ENCODE measurements at places on chromosomes 12 and 14.

- DNase-seq = no peak
- H3K27ac ChIP-seq = no peak overlapping the region
- no peak overlapping the region for H3K4me3 ChIP-seq
- no peaks in the 10 kb centered on the region for H3K36me3 ChIP-seq
- H3K4me1 ChIP-seq = no peaks in the 10 kb centered on the region
Measured at GRCh38 chr12:52415870-52416750, 10.0 kb upstream of the KRT82 start.

DNA sequence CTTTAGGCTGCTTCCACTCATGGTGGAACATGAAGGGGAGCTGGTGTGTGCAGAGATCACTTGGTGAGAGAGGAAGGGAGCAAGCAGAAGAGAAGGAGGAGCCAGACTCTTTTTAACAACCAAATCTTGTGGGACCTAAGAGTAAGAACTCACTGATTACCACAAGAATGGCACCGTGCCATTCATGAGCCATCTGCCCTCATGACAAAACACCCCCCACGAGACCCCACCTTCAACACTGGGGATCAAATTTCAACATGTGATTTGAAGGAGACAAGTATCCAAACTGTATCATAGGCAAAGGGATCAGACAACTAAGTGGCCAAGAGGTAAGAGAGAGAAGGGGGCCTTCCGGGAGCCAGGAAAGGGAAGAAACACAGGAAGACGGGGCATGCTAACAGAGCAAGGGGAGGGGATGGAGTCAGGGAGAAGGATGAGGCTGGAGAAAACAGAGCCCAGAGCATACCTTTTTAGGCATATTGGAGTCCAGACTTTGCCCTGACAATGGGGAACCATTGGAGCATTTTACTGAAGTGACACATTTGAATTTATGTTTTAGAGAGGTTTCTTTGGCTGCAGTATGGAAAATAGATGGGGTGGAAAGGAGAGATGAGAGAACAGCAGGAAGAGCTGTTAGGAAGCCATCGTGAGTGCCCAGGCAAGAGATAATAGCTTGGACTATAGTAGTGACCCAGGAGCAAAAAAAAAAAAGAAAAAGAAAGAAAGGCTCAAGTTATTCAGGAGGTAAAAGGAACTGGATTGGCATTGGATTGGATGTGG is 204.4 kb upstream of the NUDT4 start:
- H3K4me1 ChIP-seq = no peaks in the 10 kb centered on the region
- no peaks in the 10 kb centered on the region for H3K27me3 ChIP-seq
- no peak overlapping the region for H3K27ac ChIP-seq
- no peak for DNase-seq
- H3K36me3 ChIP-seq = no peaks in the 10 kb centered on the region
- no peak overlapping the region for H3K4me3 ChIP-seq

DNA sequence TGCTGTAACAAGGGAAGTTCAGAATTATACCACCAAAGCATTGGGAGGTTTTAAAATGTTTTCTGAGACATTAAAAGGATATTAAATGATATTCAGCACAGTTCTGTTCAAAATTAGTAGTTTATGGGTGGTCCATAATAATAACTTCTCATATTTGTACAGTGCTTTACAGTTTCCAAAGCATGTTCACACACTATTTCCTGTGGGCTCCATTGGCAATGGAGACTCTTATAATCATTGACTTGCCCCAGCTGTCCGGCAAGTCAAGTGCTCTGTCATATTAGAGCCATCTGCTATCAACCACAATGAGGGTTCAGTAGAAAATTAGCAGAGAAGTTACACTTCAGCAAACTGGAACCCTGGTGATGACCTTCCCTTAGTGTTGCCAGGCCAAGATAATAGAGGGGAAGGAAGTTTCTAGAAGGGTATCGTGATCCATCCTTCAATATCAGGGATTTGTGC is 526.6 kb upstream of the CCDC196 start:
- DNase-seq = no peak
- H3K27ac ChIP-seq = no peak overlapping the region
- H3K4me1 ChIP-seq = peaks cover 25% of the 10 kb centered on the region
- H3K4me3 ChIP-seq = no peak overlapping the region
- peaks cover 1% of the 10 kb centered on the region for H3K36me3 ChIP-seq

DNA sequence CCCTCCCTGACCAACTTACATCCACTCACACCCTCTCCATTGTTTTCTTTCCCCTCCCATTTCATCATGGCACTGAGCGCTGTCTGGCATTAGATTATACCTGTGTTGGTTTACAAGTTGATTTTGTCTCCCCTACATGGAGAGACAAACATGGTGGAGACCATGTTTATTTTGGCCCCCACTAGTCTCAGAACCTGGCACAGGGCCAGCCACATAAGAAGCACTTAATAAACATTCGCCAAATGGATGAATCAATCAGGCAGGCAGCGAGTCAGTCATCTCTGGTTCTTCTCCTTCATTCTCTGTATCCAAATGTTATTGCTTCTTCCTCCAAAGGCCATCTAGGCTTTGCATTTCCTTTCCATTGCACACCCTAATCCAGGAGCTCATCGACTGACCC is 177.4 kb downstream of the DPF3 start:
- H3K4me1 ChIP-seq = peaks cover 31% of the 10 kb centered on the region
- no peak for DNase-seq
- H3K27ac ChIP-seq = no peak overlapping the region
- no peak overlapping the region for H3K4me3 ChIP-seq

DNA sequence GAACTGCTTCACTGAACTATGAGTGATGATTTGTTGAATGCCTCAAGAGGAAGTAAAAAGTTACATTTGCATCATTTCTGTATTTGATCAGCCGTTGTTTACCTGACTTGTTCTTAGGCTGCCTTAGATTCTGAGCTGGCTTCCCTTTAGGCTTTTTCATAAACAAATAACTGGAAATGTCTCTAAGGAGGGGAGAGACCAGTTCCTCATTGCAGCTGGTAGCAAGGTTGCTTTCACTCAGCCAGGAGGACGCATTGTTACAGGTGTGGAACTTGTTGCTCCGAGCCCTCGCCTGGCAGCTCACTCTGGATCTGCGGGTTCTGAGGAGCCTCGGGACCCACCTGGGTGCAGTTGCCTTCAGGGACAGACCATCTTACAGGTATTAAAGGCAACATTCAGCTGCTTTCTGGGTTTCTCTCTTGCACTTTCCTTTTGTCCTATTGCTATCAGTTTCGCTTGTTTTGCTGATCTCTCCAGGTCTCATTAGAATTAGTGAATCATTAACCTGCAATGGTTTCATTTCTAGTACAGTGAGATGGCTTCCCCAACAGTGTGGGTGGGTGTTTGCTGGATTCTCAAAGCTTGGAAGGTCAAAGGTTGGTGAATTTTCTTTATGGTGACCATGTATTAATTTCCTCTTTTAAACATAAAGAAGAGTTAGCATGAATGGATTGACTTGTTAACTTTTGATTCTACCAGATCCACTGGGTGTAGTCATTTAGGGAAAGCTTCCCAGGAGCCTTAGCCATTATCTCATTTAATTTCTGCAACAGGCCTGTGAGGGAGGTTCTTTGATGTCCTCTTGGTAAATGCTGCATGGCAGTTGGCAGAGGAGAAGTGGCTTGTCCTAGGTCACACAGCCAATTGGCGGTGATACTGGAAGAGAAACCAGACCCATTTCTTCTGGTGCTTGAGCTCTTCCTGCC is at the start of gene PLEKHG7:
PLEKHG7 (plus strand) TSS at position 236 of the 926 bp plus-strand sequence. CDS start 3,643 bp downstream, outside the sequence.
- DNase-seq = no peak
- no peaks in the 10 kb centered on the region for H3K36me3 ChIP-seq
- no peaks in the 10 kb centered on the region for H3K27me3 ChIP-seq
- H3K27ac ChIP-seq = no peak within 1 kb of the TSS
- no peak within 1 kb of the TSS for H3K4me3 ChIP-seq

- H3K4me1 ChIP-seq = peaks cover 6% of the 10 kb centered on the region
- H3K27ac ChIP-seq = no peak overlapping the region
- H3K36me3 ChIP-seq = no peaks in the 10 kb centered on the region
- no peak for DNase-seq
Measured at GRCh38 chr14:65137648-65138307, 35.5 kb upstream of the MAX start.

- H3K4me1 ChIP-seq = no peaks in the 10 kb centered on the region
- no peaks in the 10 kb centered on the region for H3K36me3 ChIP-seq
Measured at GRCh38 chr12:106205208-106206069, 42.4 kb downstream of the CKAP4 start.

- no peak overlapping the region for H3K27ac ChIP-seq
- peaks cover 13% of the 10 kb centered on the region for H3K27me3 ChIP-seq
- H3K4me1 ChIP-seq = peaks cover 6% of the 10 kb centered on the region
- H3K36me3 ChIP-seq = no peaks in the 10 kb centered on the region
- no peak overlapping the region for H3K4me3 ChIP-seq
Measured at GRCh38 chr12:94133964-94134795, 14.2 kb upstream of the PLXNC1 start.

DNA sequence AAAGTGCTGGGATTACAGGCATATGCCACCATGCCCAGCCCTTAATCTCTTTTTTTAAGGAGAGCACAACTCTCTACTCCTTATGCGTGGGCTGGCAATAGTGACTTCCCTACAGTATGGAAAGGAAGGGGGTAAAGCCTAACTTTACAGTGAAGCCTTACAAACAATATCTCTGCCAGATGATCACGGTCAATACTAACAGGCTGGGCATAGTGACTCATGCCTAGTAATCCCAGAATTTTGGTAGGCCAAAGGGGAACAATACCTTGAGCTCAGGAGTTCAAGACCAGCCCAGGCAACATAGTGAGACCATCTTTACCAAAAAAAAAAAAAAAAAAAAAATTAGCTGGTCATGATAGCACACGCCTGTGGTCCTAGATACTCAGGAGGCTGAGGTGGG is 5.6 kb downstream of the PYM1 start:
- H3K4me3 ChIP-seq = no peak overlapping the region
- H3K36me3 ChIP-seq = peaks cover 58% of the 10 kb centered on the region
- H3K27me3 ChIP-seq = no peaks in the 10 kb centered on the region
- DNase-seq = no peak
- H3K4me1 ChIP-seq = peaks cover 40% of the 10 kb centered on the region

DNA sequence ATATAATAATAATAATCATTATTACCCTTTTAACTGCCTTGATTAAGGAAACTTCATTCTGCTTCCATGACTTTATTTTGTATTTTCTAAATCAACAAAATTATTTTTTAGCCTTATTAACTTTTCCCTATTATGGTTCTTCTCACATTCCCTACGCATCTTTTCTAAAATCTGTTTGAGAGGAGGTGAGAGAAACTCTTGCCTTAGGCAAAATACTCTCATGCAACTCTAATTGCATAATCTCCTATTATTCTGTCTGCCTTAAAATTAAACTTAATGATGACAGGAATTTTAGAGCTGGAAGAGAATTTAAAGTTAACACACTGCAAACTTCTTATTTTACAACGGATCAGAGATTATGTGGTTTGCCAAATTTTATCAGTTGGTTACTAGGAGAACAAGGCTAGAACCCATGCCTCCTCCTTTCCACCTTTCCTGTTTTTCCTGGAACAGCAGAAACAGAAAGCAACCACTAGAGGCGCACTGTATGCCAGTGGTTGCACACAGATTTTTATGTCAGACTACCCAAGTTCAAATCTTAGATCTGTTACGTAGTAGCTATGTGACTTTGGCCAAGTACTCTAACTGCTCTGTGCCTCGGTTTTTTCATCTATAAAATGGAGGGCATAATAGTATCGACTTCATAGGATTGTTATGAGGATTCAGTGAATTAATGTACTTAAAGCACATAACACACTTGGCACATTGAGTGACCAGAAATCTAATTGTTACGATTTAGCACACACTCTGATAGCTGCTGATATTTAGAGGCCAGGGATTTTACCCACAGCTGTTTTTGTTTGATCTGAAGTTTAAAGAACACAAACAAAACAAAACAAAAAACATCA is 4.3 kb upstream of the BRMS1L start:
- peaks cover 8% of the 10 kb centered on the region for H3K4me1 ChIP-seq
- no peak overlapping the region for H3K4me3 ChIP-seq
- no peaks in the 10 kb centered on the region for H3K36me3 ChIP-seq
- no peak overlapping the region for H3K27ac ChIP-seq
- no peak for DNase-seq

GRCh38 chr14:100994756-100995330 is 91.3 kb upstream of the RTL1 start:
- no peaks in the 10 kb centered on the region for H3K4me1 ChIP-seq
- H3K36me3 ChIP-seq = no peaks in the 10 kb centered on the region
- DNase-seq = no peak
- H3K27ac ChIP-seq = no peak overlapping the region

GRCh38 chr14:91219517-91220389 is 24.8 kb downstream of the GPR68 start:
- DNase-seq = no peak
- H3K4me3 ChIP-seq = no peak overlapping the region
- H3K4me1 ChIP-seq = peaks cover 22% of the 10 kb centered on the region

GRCh38 chr14:25909045-25909747 is 688.6 kb downstream of the NOVA1 start:
- H3K4me1 ChIP-seq = no peaks in the 10 kb centered on the region
- no peaks in the 10 kb centered on the region for H3K36me3 ChIP-seq
- no peak overlapping the region for H3K27ac ChIP-seq
- no peaks in the 10 kb centered on the region for H3K27me3 ChIP-seq
- no peak for DNase-seq

DNA sequence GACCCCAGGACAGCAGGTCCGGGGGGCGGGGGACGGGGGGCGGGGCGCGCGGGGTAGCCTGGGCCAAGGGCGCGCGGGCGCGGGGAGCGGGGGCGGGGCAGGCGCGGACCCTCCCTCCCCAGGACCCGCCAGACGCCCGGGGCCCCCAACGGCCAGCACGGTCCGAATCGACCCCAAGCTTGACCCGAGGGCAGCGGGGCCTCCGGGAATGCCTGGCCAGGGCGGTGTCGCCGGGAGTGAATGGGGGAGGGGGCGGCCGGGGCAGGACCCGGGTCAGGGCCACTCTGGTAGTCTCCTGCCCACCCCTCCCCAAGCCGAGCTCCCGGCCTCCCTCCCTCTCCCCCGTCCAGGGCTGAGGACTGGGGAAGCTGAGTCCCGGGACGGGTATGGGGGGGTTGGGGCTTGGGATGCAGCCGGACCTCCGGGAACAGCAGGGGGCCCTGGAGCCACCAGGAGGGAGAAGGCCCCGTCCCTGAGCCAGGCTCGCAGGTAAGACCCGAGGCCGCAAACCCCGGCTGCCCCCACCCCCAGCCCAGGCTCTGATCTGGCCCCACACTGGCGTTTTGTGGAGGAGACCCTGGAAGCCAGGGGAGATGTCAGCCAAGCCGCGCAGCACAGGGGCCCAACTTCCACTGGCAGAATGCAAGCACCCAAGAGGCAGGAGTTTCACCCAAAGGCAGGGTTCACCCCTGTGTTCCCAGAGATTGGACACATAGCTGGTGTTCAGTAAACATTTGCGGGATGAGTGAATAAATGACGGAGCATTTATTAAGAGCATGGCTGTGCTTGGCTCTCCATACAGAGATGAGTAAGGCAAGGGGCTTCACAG is 545 bp upstream of the GALNT9 start:
- no peak overlapping the region for H3K4me3 ChIP-seq
- DNase-seq = no peak
- H3K4me1 ChIP-seq = peaks cover 5% of the 10 kb centered on the region
- no peaks in the 10 kb centered on the region for H3K36me3 ChIP-seq

- no peak overlapping the region for H3K27ac ChIP-seq
- H3K4me1 ChIP-seq = no peaks in the 10 kb centered on the region
- DNase-seq = no peak
- H3K36me3 ChIP-seq = no peaks in the 10 kb centered on the region
Measured at GRCh38 chr14:23492618-23493272, 23.2 kb downstream of the NGDN start.
